ENCODE measurements at places on chromosomes 1 and 21.

DNA sequence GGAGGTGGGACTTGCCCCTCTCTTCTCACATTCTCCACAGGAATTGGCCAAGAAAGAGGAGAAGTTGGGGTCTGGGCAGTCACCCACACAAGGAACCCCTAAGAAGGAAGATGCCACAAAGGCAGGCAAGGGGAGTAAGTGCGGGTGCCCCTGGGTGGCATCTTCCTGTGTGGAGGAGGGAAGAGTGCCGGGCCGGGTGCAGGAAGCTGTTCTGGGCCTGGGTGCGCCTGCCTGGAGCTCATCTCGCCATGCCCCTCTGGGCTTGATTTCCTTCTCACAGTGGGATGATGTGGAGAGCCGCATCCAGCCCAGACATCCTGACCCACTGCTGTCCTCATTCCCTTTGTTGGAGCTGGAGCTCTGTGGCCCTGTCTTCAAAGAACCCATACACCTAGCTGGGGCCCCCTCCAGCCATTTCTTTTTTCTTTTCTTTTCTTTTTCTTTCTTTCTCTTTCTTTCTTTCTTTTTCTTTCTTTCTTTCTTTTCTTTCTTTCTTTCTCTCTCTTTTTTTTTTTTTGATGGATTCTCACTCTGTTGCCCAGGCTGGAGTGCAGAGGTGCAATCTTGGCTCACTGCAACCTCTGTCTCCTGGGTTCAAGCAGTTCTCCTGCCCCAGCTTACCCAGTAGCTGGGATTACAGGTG, 9.3 kb downstream of the LRRC71 start:
- DNase-seq = no peak

- no peak for DNase-seq
Measured at GRCh38 chr1:171727778-171728177, 14.1 kb downstream of the VAMP4 start.

DNA sequence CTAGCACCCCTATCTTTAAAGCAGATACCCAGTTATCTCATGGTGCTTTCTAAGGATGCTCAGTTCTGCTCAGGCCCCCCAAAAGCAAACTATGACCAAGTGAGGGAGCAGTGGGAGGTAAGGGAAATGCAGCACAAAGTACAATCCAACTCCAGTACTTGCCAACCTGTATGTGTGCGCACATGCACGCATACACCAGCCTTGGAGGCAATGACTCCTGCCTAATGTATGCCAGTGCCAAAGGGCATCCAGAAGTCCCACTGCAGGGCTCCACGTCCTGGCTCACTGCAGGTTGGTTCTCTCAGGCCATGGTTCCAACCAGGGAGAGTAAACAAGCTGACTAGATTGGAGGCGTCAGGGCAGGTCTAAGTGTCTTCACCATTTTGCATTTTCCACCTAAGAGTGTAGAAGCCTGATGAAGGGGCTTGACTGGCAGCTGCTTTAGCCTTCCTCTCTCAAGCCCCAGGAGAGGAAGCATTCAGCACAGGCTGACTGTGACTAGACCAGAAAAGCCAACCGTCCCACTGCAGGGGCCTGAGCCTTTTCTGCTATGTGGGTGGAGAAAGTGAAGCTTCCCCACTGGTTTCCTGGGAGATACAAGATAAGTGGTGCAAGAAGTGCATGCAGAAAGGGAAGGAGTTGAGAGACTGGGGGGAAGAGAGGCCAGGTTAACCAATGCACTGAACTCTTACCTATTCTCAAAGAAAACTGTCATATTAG, 7.7 kb downstream of the AMIGO1 start:
- DNase-seq = no peak

- no peak for DNase-seq
Measured at GRCh38 chr1:212518188-212519054, 85.7 kb downstream of the NENF start.

GRCh38 chr1:20380616-20381035, 90.0 kb downstream of the VWA5B1 start:
- no peak for DNase-seq

GRCh38 chr21:36626791-36627190, 72.1 kb upstream of the SIM2 start:
- DNase-seq = no peak

DNA sequence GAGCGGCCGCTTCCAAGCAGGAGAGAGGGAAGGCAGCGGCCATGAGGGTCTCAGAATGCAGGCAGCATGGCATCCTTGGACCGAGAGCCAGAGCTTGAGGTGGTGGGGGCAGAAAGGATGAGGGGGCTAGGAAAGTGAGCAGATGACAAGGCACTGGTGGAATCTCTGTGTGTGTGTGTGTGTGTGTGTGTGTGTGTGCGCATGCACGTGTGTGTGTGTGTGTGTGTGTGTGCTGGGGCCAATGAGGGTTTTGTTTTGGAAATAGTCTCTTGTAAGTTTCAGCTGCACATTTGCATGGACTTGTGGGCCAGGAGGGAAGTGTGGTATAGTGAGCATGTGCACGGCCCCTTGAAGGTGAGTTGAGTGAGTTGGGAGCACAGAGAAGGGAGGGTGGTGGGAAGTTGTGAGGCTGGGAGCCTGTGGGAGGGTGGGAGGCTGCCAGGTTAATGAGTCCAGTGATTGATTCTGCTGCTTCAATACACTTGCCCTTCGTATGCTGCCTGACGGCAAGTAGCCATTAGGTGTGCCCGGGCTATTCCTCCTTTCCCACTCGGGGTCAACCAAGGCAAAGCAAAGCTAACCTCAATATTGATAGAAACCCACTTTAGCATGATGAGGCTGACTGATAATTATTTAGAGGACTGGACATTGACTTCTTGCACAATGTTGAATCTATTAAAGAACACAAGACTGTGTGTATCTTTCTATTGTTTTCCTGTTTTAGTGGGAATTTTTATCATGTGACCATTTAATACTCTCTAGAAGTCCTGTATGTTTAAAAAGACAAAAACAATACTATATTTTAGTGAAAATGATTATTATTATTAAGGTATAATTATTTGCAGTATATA, 80.3 kb downstream of the PROX1 start:
- no peak for DNase-seq

GRCh38 chr1:16173447-16174260, 17.8 kb upstream of the EPHA2 start:
- DNase-seq = no peak

GRCh38 chr1:217590598-217590997, 40.3 kb downstream of the GPATCH2 start:
- DNase-seq = no peak

GRCh38 chr1:220818421-220819173, 31.9 kb downstream of the MTARC1 start:
- DNase-seq = no peak

- DNase-seq = peak; percentile 19
Measured at GRCh38 chr1:150487763-150488115, 520 bp downstream of the TARS2 start.

DNA sequence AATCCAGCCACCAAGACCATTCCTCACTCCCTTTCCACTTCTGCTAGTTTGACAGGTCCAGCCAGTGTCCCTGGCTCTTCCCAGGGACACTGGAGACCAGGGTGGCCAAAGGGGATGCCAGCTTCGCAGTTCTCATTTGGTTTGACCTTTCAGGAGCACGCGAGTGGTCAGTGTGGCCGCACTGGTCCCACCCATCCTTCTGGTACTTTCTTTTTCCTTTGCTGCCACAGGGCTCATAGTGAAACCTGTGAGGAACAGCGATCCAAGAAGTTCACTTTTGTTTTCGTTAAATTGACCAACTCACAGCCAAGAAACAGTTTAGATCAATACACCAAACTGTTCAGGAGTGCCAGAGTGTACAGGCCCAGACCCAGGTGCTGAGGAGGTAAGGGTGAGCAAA, 14.4 kb upstream of the EVA1B start:
- DNase-seq = no peak

- DNase-seq = no peak
Measured at GRCh38 chr1:233598891-233599541, 14.9 kb upstream of the KCNK1 start.

- no peak for DNase-seq
Measured at GRCh38 chr1:215599418-215600074, 32.4 kb downstream of the KCTD3 start.

GRCh38 chr1:224054012-224054411, 59.9 kb upstream of the FBXO28 start:
- DNase-seq = no peak

GRCh38 chr21:42387843-42388340, 8.0 kb downstream of the TMPRSS3 start:
- no peak for DNase-seq

DNA sequence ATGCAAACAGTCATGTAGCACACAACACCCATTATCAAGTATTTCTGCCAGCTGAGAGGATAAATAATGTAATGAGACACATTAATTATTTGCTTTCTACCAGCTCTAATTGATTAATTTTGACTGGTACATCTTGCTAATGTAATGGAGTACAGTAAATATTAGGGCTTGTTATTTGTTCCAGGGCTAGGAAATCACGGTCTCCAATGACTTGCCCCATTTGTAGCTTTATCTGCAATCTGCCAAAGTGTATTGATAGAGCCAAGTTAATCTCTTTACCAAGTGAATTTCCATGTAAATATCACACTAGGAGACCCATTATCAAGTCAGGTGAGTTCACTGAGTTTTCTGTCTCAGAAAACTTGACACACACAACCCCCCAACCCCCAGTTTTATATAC, 55.1 kb downstream of the RGS13 start:
- DNase-seq = no peak

GRCh38 chr21:39774227-39774626, 29.2 kb downstream of the IGSF5 start:
- no peak for DNase-seq

DNA sequence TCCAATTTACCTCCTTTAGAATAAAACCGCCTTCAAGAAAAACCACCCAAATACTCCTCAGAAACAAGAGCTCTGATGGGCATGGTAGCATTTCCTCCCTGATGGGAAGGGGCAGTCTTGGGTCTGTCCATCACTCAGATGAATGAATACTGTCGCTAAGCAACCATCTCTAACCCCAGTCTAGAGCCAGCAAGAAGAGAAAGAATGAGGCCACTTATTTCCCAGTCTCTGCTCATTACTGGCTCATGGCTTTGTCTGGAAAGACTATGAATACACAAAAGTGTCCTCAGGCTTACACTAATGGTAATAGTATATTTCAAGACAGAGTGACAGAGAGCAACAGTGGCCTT, 51.0 kb upstream of the F3 start:
- no peak for DNase-seq

DNA sequence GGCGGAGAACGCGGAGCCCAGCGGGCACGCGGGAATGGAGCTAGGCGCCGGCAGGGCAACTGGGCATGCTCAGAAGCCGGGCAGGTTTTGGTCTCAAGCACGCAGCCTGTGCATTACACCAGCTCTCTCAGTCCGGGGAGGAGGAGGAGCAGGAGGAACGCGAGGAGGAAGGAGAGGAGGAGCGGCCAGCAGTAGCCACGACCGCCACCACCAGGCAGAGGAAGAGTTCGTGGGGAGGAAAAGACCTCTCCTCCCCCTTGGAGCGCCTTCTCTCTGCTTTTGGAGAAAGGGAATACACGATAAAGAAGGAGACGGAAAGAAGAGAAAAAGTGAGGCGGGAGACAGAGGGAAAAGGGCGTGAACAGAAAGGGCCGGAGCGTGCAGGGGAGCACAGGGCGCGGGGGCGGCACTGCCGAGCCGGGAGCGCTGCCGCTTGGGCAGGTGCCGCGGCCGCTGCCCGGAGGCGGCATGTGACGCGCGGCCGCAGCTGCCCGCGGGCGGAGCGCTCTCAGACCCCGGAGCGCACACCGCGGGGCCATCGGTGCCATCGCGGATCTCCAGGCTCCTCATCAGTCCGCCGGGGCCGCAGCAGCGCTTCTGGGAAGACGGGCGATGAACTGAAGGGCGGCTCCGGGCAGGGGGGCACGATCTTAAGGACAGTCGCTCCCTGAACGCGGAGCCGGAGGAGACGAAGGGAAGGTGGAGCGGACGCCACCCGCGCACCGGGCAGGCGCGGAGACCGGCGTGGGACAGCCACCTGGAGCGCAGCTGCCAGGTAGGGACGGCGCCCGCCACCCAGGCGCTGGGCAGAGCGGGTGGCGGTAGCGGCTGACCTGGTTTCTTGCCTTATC, at the start of gene CHRM3:
Gene CHRM3, plus strand, starts transcription at position 116 of the 851 bp plus-strand sequence. CDS start 520,884 bp downstream, outside the sequence.
- peak; percentile 79 for DNase-seq

DNA sequence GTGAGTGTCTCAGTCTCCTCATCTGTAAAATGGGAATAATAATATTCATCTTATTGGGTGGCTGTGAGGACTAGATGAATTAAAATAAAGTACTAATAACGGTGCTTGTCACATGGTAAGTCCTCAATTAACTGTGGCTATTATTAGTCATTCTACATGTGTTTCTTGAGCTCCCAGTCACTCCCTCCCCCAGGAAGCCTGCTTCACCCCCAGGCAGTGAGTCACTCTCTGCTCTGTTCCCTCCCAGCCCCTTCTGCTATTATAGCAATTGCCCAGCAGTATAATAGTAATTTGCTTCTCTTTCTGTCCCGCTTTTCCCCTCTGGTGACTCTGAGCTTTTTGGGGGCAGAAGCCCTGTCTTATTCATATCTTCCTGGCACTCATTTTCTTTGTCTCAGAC, 102.0 kb downstream of the BEND5 start:
- DNase-seq = no peak

DNA sequence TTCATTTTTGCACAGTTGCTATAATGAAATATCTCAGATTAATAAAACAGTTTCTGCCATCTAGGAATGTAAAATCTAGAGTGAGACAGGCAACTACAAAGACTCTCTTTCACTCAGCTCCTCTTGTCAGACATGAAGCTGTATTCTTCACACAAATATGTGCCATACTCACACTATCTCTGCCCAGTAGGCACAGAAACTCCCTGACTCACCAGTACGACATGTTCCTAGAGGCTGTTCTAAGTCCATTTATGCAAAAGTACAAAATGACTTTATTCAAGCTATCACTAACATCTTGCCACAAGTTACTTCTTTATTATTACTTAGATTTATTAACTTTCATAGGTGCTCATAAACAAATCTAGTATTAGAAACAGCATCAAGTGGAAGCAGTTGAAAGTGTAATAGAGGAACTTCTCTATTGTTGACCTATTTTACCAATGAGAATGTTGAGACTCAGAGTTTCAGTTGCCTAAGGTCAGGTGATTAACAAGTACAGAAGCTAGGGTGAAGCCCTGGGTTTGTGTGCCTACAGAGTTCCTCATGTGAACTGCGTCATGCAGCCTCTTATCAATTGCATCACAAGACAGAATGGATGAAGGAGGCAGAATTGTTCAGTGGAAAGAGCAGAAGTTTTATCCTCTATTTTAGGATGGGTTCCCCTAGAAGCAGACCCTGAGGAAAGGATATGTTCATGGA, 98.9 kb downstream of the RGS2 start:
- DNase-seq = no peak

DNA sequence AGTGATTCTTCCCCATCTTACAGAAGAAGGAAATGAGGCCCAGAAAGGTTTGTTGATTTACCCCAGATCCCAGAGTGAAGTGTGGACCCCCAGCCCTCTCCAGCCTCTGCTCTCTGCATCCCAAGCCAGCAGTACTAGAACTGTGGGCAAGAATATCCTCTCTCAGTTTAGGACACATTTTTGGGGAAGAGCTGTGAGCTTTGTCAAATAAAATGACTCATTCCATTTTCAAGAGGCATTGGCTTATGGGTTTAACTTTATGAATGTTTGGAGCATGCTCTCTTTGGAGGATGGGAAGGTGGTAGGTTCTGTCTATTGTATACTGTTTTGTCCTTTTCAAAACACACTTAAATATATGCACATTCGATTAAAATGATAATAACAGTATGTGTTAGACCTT, 70.6 kb upstream of the CNTN2 start:
- DNase-seq = no peak
